ENCODE measurements at places on chromosomes 12 and 14.
A peak's percentile ranks its signal among the peaks of the same experiment; 100 is the strongest.

DNA sequence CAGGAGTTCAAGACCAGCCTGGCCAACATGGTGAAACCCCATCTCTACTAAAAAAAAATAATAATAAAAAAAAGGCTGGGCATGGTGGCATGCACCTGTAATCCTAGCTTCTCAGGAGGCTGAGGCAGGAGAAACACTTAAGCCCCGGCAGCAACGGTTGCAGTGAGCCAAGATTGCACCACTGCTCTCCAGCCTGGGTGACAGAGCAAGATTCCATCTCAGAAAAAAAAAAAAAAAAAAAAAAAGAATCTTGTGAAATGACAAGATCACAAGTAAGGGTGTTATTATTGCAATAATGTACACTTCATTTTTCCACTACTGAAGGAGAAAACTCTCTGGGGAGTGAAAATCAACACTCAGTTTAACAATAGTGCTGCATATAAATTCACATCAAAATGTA lies 8.8 kb upstream of the PTGR2 start:
- peak; percentile 17 for DNase-seq

DNA sequence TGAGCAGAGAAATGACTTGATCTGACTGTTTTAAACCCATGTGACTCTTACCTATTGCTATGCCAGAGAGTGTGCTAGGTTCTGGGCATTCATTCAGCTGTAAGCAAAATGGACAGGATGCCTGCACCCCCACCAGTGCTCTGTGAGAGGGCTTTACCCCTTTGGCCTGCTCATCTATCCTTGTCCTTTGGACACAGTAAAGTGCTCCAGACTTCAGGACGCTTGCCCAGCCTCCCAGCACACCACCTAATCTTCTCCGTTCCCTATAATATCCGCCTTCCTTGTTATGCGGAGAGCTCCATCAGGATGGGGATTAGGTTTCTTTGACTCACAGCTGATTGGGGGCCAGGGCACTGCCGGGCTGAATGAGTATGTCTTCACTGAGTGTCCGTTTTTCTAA lies 4.4 kb upstream of the ZNF839 start:
- no peak for DNase-seq

- no peak for DNase-seq
These were observed 81.2 kb downstream of the CFAP54 start for GRCh38 chr12:96570579-96570978.

DNA sequence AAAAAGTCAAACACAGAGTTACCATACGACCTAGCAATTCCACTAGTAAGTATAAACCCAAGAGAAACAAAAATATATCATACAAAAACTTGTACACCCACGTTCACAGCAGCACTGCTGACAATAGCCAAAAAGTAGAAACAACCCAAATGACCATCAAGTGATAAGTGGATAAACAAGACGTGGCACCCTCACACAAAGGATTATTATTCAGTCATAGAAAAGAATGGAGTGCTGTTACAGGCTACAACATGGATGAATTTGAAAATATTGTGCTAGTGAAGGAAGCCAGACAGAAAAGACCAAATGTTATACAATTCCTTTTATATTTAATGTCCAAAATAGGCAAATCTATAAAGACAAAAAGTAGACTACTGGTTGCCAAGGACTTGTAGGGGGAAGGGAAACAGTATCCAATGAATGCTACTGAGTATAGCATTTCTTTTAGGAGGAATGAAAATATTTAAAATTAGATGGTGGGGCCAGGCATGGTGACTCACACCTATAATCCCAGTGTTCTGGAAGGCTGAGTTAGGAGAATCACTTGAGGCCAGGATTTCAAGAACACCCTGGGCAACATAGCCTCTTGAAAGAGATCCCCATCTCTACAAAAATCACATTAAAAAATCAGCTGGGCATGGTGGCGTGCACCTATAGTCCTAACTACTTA lies 41.9 kb downstream of the SPTLC2 start:
- no peak for DNase-seq

DNA sequence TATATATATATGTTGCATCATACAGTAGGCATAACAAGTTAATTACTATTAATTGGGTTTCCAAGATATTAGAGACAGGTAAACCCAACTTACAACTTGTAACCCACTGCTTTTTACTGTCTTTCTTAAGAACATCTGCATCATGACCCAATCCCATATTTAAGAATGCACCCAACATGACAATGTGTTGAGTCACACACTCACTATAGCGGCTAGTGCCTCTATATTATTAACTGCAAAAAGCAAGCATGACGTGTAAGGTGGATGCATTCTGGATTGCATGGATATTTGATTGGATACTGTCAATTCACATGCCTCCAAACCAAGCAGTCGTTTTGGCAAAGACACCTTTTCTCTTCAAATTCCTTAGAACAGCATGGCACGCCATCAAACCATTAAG lies 68.2 kb downstream of the KSR2 start:
- no peak for DNase-seq

- DNase-seq: no peak
These were observed 5.7 kb downstream of the KRT85 start for GRCh38 chr12:52361553-52361952.

DNA sequence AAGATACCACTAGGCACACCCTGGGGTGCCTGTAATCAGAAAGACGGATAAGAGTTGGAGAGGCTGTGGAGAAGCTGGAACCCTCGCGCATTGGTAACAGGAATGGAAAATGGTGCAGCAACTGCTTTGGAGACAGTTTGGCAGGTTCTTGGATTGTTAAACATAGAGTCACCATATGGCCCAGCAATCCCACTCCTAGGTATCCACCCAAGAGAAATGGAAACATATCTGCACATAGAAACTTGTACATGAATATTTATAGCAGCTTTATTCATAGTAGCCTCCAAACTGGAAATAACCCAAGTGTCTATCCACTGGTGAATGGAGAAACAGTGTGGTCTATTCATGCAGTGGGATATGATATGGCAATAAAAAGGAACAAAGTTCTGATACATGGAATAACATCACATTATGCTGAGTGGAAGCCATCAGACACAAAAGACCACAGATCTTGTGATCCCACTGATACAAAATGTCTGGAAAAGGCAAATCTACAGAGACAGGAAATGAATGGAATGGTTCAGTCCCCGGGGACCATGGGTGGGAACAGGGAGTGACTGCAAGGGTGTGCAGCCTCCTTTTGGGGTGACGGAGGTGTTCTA lies 45.4 kb downstream of the JAG2 start:
- no peak for DNase-seq

DNA sequence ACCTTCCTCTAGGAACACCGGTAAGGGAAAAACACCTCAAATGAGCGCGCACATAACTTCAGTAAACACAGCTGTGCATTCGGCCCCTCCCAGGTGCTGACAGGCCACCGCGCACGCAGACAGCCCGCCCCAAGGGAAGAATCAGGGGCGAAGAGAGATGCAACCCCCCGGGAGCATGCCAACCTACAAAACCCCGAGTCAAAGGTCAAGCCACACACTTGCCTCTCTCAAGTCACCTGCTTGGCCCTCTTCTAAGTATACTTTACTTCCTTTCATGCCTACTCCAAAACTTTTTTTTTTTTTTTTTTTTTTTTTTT lies 2.3 kb upstream of the CYP46A1 start:
- DNase-seq: no peak

- DNase-seq: peak; percentile 60
These were observed at the start of gene ABCC9 for GRCh38 chr12:21940549-21941505. Gene ABCC9 (minus strand): TSS chr12:21941426. CDS start chr12:21936674, 4,752 bp downstream.

DNA sequence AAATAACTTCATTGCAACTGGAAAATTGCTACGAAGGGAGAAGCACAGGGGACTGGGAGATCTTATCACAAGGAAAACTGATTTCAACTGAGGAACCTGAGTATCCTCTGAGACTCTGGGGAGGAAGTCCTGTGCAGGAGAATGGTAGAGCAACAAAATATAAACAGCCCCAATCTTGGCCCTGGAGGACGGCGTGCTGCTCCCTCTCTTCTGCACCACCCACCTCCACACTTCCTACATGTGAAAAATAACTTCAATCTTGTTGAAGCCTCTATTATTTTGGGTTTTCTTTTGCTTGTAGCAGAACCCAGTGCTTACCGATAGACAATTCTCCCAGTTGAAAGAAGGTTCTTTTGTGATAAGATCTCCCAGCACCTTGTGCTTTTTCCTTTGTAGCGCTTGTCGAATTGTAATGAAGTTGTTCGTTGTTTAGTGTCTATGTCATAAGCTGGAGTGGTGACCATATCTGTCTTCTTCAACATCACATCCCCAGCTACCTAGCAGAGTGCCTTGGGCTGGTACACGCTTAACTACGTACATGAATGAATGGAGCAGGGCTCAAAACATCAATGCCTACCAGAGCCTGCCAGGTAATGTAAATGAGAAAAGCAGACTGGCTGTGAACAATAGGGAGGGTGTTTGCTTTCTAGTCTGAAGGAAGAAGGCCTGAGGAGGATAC lies 2.8 kb upstream of the CD4 start:
- no peak for DNase-seq

- DNase-seq: no peak
These were observed 20.0 kb upstream of the APPL2 start for GRCh38 chr12:105256011-105256410.

GRCh38 chr12:100572184-100572583 lies 1.3 kb upstream of the GAS2L3 start:
- no peak for DNase-seq

GRCh38 chr14:57317248-57317833 lies 48.6 kb downstream of the AP5M1 start:
- peak; percentile 87 for DNase-seq

- DNase-seq: no peak
These were observed 621.0 kb downstream of the CCER1 start for GRCh38 chr12:90333939-90334338.

GRCh38 chr12:75207338-75208083 lies 2.1 kb downstream of the KCNC2 start:
- DNase-seq: no peak

GRCh38 chr12:79453820-79454219 lies 236.9 kb downstream of the PAWR start:
- DNase-seq: no peak

GRCh38 chr12:68158432-68158831 lies 1.1 kb downstream of the IFNG start:
- peak; percentile 8 for DNase-seq

DNA sequence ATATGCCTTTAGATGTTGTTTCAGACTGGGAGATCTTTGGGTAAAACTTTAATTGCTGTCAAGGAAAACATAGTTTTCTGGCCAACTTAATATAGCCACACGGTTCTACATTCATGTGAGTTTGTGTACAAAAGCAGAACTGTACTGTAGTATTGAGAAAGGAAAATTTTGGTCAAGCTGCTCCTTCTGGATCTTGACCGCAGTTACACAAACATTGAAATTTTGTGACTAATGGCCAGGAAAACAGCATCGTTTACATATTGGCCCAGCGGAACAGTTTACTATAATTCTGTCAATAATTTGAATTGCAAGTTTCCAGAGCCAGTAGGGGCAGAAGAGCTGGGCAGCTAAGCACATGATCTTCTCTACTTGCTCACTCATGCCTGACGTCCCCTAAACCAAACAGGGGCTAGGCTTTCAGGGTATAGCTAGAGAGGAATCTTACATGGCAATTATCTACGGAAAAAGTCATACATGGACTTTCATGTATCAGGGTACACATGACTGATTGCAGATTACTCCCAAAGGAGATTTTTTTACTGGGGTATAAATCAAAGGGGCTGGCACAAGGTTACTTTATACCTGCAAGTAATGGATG lies 11.4 kb upstream of the ART4 start:
- no peak for DNase-seq

- DNase-seq: peak; percentile 34
These were observed 371 bp downstream of the CHD8 start for GRCh38 chr14:21455592-21455911.

- no peak for DNase-seq
These were observed 223.4 kb upstream of the DIO2 start for GRCh38 chr14:80434574-80435321.

- no peak for DNase-seq
These were observed 165.3 kb downstream of the DICER1 start for GRCh38 chr14:94992046-94992445.

GRCh38 chr12:40616383-40616915 lies 75.8 kb upstream of the CNTN1 start:
- DNase-seq: no peak

DNA sequence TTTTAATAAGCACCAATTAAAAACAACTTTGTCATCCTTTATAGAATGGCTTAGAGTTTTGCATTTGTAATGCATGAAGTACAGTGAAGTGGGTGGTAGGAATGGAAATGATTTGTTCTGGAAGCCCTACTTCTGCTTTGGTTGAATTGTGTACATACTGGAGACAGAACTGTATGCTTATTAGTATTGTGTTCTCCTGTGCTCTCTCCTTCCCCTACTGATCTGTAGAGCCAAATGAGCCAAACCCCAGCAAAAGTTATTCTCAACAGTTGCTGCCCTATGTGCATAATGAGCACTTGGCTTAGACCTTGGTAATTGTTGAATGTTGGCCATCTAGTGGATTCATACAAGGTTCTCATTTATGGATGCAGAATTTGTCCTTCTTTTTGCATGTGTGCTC lies 916.1 kb downstream of the GALC start:
- DNase-seq: no peak

DNA sequence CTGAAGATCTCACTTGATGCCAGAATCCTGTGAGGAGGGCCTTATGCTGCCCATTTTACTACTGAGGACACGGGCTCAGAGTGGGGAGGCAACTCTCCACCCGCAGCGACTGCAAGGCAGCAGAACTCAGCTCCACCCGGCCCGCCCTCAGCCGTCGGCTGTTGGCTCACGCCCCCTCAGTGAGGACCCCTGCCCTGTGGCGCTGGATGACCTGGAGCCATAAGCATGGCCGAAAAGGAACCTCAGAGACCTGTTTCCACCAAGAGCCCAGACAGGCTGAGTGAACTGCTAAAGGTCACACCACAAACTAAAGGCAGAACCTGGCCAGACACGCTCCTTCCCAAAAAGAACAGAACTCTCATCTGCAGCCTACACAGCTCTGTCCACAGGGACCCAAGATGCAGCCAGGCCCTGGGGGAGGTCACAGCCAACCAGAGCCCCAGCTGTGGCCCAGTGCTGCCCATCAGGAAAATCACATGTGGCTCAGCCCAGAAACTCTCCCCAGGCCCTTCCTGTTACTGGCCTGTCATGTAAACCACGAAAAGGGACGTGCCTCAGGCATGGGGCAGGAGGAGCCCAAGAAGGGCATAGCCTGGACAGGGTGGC lies 32.8 kb downstream of the CCNK start:
- DNase-seq: no peak

DNA sequence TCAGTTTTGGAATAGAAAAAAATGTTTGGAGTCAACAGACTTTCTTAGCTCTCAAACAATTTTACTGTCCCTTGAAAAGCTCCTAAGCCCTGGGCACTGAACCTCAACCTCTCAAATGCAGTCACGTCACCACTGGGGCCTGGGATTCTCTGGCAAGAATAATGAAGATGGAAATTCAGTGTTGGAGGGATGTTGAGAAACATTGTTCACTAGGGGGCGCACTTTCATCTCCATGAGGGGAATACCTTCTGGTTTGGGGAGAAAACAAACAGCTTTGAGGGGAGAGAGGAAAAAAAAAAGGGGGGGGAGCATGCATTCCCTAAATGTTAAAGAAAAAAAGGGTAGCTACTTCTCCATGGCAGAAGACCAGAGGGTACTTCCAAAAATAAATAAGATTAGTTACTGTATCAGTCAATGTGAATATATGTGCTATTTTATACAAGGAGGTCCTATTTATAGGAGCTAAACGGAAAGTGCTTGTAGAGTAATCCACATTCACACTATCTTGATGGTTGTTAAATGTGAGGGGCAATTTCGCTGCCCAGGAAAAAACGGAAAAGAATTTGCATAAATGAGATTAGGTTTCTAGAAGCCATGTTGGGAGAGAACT lies 5.8 kb upstream of the TBPL2 start:
- peak; percentile 90 for DNase-seq

GRCh38 chr12:108777156-108777555 lies 45.8 kb upstream of the CORO1C start:
- DNase-seq: no peak
